Neural crest cell (in vitro differentiated cells): ENCODE measurements at places on chromosomes 3 and 15. TPM values are rescaled to one million over a fixed set of nuclear protein-coding genes. Genes with fewer than 3 reads are reported as not detected.

The PIK3R4 gene
- 29.0 and 34.2 TPM in 2 replicates for total RNA-seq

The FAM43A gene
- 1.4 TPM in 2 replicates for total RNA-seq

The CLDN16 gene
- total RNA-seq: not detected in 2 replicates

The MYO1E gene
- total RNA-seq: 26.1 and 34.5 TPM in 2 replicates

The THSD4 gene
- 1.3 and 1.4 TPM in 2 replicates for total RNA-seq

The SI gene
- total RNA-seq: not detected in 2 replicates
